Foreskin fibroblast (primary cell): ENCODE measurements at places on chromosomes 3 and 15.
A peak's percentile ranks its signal among the peaks of the same experiment; 100 is the strongest.

DNA sequence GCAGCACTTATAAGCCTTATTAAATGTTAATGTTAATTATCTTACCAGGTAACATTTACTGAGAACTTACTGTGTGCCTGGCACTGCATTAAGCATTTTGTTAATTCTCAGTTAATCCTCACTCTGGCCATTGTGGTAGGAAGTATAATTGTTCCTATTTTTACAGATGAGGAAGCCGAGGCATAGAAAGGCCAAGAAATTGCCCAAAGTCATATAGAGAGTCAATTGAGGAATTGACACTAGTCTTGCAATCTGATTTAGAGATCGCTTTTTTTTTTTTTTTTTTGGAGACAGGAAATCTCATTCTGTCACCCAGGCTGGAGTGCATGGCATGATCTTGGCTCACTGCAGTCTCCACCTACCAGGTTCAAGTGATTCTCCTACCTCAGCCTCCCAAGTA lies 132.6 kb upstream of the PROK2 start:
- DNase-seq = no peak

DNA sequence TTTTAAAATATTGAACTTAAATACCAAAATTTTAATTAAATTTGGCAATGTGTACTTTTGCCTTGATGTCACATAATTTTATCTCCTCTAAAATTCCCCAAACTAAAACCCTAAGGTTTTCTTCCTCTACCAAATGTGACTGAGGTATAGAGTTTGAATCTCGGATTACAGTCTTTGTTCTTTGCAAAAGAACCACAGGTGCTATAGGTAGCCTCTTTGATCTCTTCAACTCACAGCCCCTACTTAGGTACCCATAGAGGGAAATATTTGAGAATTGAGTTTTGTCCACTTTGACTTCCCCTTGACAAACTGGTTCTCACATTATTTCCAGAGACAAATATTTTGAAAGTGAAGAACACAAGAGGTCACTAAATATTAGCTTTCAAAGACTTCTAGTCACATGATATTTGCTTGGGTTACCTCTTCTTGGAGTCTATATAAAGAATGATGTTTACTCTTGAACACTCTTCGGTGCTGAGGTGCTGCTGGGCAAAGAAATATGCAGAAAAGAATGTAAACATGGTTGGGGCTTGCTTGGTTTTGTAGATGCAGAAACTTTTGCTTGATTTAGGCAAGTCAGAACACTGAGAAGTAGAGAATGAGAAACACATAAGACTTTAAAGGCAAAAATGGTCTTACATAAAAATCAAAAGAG lies 120.8 kb upstream of the MCTP2 start:
- DNase-seq = no peak

- no peak for DNase-seq
Measured at GRCh38 chr3:101144105-101144504, 150.9 kb upstream of the ABI3BP start.

DNA sequence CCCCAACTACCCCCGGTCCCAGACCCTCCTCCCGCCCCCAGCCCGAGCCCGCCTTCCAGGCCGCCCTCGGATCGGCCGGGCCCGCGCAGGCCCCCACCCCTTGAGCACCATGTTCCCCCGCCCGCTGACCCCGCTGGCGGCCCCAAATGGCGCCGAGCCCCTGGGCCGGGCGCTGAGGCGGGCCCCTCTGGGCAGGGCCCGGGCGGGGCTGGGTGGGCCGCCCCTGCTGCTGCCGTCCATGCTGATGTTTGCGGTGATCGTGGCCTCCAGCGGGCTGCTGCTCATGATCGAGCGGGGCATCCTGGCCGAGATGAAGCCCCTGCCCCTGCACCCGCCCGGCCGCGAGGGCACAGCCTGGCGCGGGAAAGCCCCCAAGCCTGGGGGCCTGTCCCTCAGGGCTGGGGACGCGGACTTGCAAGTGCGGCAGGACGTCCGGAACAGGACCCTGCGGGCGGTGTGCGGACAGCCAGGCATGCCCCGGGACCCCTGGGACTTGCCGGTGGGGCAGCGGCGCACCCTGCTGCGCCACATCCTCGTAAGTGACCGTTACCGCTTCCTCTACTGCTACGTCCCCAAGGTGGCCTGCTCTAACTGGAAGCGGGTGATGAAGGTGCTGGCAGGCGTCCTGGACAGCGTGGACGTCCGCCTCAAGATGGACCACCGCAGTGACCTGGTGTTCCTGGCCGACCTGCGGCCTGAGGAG lies 472 bp downstream of the CHST14 start:
- peak; percentile 30 for DNase-seq

DNA sequence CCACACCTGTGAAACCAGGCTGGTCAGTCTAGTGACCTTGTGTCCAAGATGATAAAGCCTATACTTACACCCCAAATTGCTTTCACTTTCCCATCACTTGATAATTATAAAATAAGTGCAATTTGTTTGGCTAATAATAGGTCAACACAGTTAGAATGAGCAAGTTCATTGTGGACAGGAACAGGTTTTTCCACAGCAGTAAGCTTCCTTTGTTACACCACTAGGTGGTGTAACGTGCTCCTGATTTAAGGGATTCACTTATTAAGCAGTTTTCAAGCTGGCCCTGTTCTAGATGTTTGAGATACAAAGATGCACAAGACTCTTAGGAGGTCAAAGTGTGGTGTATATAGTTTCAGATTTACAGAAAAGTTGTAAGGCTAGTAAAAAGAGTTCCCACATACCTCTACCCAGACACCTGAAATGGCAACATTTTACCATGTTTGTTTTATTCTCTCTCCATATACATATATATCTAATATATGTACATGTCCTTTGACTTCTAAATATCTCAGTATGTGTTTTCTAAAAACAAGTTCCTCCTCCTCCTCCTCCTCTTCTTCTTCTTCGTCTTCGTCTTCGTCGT lies 6.8 kb upstream of the MFSD1 start:
- DNase-seq = peak; percentile 67

DNA sequence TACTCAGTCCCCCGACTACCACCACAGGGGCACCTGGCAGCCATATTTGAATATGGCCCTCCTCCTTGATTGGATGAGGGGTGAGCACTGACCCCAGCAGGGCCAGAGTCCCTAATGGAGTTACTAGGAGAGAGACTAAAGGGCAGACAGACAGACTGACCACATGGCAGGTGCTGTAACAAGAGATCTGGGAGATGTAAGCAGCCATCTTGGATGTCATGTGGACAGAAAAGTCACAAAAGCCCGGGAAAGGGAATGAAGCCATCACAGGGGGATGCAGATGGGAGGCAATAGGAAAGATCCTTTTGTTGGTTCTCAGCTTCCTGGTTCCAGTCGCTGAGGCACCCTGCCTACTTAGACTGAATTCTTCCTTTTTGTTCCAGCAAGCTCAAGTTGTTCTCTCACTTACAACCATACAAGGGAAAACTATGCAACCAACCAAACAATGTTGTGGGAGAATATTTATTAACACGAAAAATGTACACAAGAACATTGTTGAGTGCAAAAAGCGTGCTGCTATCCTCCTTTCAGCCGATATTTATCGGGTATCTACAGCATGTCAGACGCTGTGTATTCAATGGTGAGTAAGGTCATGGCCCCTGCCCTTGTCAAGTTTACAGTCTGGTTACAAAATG lies 511.6 kb upstream of the PROK2 start:
- no peak for DNase-seq

- no peak for DNase-seq
Measured at GRCh38 chr15:101149864-101150722, 101.8 kb downstream of the CHSY1 start.

GRCh38 chr15:33968224-33968623 lies at the start of gene CHRM5:
TSS of gene CHRM5 (plus strand) at chr15:33968497. CDS start at chr15:34062718, 94,221 bp downstream.
- DNase-seq = no peak

GRCh38 chr3:26452363-26452762 lies 170.2 kb upstream of the LRRC3B start:
- DNase-seq = no peak

DNA sequence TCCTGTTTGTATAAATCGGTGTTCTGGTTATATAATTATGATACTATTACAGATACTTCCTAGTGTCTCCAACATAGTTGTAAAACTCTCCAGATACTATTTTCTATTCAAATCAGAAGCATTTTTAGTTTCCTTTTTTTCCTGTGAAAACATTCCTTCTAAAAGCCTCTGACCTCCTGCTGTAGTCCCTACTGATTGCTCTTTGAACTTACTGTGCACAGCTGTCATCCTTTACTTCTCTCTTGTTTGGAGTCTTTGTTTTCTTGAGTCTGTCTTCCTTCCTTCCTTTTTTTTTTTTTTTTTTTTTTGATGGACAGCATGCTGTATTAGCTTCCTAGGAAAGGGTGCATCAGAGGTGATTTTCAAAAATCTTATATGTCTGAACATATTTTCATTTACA lies 28.9 kb downstream of the NR2C2 start:
- DNase-seq = no peak

GRCh38 chr3:134464689-134465365 lies 21.0 kb downstream of the ANAPC13 start:
- no peak for DNase-seq

DNA sequence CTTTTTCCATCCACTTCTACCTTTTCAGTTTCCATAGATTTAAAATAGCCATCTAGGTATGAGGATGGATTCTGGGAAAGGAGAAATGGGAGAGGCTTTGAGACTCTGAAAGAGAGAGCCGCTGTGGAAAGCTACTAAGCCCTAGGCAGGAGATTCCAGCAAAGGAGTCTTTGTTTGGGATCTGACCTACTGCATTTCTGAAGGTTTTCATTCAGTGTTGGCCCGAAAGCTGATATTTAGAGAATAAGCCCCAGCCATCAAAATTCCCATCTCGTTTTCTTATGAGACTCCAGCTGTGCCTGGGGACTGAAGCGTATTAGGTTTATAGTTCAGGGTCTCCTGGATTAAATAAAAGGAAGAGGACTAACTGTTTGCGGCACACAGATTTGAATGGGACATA lies 19.5 kb downstream of the LIPH start:
- DNase-seq = no peak

DNA sequence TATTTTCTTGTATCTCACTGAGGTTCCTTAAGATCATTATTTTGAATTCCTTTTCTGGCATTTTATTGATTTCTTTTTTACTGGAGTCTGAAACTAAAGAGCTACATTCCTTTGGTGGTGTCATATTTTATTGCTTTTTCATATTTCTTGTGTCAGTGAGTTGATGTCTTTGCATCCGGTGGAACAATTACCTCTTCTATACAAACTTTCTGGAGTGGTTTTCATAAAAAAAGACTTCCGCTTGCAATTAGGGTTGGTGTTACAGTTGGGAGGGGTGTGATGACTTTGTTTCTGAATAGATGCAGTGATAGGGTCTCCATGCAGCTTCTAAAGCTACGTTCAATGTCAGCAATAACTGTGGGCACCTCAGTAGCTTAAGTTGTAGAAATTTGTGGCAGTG lies 181.7 kb downstream of the LPP start:
- DNase-seq = no peak

DNA sequence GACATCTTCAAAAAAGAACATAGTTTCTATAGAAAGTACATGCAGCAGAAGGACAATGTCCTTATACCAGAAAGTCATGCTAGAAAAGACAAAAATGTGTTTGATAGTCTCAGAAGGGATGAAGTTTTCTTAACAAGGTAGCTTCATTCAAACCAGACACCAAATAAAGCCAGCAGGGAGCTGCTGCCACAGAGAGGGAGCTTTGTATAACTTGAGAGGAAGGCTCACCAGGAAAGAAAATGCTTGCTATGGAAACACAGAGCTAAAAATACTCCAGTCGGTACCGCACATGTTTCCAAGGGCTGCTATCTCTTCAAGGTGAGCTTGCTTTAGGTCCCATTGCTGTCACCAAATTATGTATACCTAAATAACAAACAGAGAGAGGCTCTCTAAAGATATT lies 1074.8 kb upstream of the ALCAM start:
- DNase-seq = no peak
